ENCODE measurements at places on chromosomes 12 and 14.

GRCh38 chr12:18332173-18332572 is 70.9 kb downstream of the PIK3C2G start:
- DNase-seq, result no peak

DNA sequence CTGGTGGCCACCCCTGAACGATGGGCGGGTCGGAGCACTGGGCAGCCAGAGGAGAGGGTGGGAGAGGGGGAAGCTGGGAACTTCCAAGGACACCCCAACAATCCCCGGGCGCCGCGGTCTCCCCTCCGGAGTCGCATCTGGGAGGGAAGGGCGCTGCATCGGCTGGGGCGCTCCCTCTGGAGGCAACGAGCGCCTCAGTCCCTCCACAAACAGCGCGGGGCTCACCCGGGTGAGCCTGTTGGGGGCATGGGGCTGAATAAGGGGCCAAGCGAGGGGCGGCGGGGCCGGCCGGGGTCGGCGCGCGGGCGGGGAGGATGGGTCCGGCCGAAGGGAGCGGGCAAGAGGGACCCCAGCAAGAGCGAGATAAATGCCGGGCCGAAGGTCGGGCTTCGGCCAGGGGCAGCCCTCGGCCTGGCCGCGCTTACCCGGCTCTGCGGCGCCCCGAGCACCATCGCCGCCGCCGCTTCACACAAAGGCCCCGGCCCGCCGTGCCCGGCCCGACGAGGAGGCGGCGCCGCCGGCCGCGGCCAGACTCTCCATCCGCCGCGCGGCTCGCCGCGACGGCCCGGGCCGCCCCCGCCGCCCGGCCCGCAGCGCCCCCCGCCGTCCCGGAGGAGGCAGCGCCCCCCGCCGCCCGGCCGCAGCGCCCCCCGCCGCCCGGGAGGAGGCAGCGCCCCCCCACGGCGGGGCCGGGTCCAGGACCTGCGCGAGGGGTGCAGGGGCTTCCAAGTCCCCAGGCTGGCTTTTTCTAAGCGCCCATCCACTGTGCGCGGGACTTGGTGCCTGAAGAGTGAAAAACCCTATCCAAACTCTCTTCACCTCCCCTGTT is at the start of gene ZBTB39:
TSS of gene ZBTB39 (minus strand) at position 567 of the 829 bp plus-strand sequence. CDS start 1,629 bp downstream, outside the sequence.
- DNase-seq, result peak; percentile 39

DNA sequence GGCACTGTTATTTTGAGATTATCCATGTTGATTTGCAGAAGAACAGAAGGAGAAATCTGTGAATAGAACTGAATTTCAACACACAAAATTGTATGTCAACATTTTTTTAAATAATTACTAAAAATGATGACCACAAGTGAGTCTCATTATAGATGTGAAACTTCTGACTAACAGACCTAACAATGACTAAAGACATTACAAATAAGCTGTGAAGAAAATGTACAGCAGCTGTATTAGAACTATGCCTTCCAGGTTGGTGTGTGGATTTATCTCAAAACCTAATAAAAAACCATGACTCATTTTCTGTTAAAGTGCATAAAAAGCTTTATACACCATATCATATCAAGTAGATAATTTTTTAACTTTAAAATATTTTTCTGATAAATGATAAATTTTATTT is 22.5 kb upstream of the FOXG1 start:
- no peak for DNase-seq

DNA sequence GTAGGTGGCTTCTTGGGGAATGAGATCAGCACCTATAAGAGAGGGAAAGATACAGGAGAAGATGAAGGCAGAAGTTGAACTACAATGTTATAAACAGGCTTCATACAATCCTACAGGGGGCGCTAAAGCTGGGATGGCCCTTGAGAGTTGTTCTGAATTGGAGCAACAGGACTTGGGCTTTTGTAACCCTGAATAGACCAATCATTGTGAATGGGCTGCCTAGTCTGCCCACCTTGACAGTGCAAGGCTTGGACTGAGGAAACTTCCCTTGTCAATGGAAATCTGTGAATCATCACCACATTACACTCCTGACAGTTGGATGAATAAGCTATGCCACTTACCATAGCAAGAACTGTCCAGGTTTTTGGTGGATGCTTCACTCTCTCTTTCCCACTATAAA is 306.1 kb downstream of the KCNC2 start:
- no peak for DNase-seq

- no peak for DNase-seq
These were observed 41.5 kb downstream of the IFT81 start for GRCh38 chr12:110165540-110166159.

GRCh38 chr14:99698236-99698635 is 14.1 kb downstream of the CYP46A1 start:
- DNase-seq, result no peak

- DNase-seq, result no peak
These were observed 311.7 kb upstream of the CCDC196 start for GRCh38 chr14:66174453-66174891.

- no peak for DNase-seq
These were observed 112.5 kb downstream of the RIN3 start for GRCh38 chr14:92626041-92626440.

- DNase-seq, result no peak
These were observed 30.1 kb upstream of the RESF1 start for GRCh38 chr12:31929027-31929526.

DNA sequence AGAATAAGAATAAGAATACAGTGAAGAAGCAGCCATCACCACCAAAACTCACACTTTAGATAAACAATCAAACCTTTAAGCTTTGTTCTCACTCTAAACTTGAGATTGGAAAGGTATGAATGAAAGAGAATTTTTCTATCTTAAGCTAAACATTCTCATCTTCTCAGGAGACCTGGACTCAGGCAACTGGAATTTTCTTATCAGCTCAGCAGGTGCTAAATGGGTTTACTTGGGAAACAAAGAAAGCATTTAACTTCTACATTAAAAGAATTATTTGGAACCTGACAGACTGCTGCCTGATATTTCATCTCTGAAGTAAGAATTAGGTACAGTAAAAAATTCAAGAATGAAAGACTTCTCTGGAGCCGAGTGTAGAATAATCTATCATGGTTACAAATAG is 20.7 kb upstream of the KERA start:
- DNase-seq, result no peak

GRCh38 chr12:95997911-95998510 is 1.9 kb upstream of the HAL start:
- DNase-seq, result no peak

DNA sequence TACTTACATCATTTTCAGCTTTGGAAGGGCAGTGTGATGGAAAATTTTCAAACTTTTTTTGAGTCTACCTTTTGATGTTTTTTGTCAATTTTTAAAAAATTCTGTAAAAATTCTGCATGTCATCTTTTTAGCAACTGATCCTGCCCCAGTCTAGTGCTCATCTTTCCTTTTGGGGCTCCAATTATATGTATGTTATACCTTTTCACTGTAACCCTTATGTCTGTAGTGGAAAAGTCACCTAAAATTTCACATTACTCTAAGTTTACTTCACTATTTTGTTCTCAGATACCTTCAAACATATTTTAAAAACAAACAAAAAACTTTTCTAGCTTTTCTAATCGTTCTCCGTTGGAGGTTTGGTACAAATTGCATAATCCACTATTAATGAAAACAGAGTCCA is 32.5 kb upstream of the MYRFL start:
- DNase-seq, result no peak

DNA sequence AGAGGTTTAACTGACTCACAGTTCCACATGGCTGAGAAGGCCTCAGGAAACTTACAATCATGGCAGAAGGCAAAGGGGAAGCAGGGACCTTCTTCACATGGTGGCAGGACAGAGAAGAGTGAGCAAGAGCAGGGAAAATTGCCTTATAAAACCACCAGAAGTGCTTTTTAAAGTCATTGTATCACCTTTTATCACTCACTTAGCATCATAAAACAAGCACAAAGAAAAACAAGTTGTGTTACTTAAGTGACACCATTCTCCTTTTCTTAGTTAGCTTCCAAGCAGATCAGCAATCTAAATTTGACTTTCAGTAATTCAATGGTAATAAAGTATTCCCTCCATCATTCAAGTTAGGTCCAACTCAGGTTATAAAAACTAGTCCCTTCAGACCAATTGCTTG is 28.5 kb downstream of the OSBPL8 start:
- no peak for DNase-seq

DNA sequence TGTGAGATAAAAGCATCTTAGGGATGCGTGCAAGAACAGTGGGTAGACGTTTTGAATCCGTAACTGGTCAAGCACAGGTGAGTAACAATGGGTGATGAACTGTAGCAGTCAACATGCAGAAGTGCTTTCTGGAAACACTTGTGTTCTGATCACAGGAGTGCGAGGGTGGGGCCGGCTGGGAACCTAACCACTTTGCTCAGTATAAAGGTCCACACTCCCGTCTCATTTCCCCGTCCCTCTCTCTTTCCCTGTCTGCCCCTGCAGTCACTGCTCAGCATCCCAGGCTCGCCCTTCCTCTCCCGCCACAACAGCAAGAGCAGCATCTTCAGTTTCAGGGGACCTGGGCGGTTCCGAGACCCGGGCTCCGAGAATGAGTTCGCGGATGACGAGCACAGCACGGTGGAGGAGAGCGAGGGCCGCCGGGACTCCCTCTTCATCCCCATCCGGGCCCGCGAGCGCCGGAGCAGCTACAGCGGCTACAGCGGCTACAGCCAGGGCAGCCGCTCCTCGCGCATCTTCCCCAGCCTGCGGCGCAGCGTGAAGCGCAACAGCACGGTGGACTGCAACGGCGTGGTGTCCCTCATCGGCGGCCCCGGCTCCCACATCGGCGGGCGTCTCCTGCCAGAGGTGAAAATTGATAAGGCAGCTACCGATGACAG is 127.1 kb downstream of the FIGNL2 start:
- DNase-seq, result no peak

GRCh38 chr14:87805315-87805723 is 187.7 kb downstream of the GALC start:
- DNase-seq, result no peak

DNA sequence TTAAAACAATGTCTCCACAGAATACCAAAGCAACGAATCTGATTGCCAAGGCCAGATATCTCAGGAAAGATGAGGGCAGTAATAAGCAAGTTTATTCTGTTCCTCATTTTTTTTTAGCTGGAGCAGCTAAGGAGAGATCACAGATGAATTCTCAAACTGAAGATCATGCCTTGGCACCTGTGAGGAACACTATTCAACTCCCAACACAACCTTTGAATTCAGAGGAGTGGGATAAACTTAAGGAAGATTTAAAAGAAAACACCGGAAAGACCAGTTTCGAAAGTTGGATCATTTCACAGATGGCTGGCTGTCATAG is 994 bp downstream of the PRORP start:
- DNase-seq, result no peak

DNA sequence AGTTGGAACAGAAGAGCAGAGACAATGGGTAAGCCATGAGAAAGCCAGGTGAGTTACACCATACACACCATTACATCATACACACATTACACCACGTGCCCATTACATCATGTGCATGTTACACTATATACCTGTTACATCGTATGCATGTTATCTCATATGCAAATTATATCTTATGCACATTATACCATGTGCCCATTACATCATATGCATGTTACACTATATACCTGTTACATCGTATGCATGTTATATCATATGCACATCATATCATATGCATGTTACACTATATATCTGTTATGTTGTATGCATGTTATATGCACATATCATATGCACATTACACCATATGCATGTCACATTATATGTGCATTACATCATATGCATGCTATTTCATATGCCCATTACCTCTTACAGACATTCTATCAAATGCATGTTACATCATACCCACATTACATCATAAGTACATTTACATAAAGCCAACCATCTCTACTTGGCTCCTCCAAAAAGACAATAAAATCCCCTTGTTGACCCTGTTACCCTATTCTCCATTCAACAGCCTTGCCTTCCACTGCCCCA is 207.2 kb downstream of the KSR2 start:
- DNase-seq, result no peak

GRCh38 chr12:126601184-126602170 is 1536.2 kb downstream of the AACS start:
- no peak for DNase-seq

GRCh38 chr14:91919814-91920213 is 27.7 kb downstream of the FBLN5 start:
- DNase-seq, result no peak

GRCh38 chr14:100589071-100589759 is 2.0 kb upstream of the BEGAIN start:
- no peak for DNase-seq

DNA sequence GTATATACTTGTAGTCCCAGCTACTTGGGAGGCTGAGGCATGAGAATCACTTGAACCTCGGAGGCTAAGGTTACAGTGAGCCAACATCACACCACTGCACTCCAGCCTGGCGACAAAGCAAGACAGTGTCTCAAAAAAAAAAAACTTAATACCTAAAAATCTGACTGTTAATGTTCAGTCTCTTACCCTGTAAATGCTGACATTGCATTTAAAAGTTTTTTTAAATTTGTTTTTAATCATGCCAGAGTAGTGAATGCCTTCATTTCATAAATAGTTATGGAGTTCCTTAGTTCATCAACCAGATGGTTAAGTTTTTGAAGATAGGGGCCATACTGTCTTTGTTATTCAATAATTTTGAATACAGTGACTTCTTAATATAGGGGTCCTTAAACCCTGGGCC is 21.2 kb downstream of the CAND1 start:
- no peak for DNase-seq

DNA sequence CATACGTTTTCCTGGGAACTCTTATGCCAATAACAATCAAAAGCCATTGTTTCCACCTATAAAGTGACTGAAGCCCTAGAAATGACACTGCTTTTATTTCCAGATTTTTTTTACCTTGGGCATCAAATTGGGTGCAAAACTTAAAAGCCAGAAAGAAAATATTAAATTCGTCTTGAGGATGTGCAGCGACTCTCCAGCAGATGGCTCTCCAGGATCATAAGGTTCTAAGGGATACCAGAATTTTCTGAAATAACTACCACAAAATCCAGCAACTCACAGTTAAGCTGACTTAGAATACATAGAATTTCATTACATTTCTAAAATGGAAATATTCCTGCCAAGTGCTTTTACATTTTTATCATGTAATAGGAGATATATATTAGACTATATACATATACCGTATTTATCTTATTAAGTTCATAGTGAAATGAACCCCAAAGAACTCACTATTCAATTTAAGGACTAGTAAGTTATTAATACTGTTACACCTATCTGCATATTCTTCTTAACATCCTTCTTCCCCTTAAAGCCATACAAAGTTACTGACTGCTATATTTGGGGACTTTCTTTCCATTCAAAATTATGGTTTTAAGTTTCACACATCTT is 44.0 kb downstream of the ARMH4 start:
- peak; percentile 64 for DNase-seq

DNA sequence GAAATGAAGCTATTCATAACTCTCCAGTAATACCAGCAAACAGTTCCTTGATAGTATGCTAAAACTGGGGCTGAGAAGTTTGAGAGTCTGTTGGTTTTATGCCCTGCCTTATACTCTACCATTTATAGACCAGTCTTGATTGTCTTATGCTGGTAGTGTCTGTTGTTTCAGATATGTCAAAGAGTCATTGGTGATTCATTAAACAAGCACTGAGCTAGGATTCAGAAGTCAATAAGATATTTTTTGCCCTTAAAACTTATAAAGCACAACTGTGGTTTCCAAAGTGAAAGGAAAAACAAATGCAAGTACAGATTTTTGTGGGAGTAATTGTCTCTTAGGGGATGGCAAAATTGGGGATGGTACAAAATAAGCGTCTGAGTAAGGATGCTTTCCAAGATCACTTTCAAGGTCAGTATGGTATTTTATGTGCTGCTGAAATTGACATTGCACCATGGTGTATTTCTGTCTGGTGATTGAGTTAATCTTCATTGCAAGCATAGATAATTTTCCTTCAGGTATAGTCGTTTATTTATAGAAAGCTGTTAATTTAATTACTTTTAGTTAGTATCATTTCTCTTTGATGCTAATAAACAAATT is 289.5 kb upstream of the E2F7 start:
- DNase-seq, result no peak
